HFFc6 (cell line): ENCODE measurements at places on chromosomes 1 and 21. TPM values are rescaled to one million over a fixed set of nuclear protein-coding genes. Genes with fewer than 3 reads are reported as not detected.

Gene CFAP45
- total RNA-seq = 1.3 to 1.7 TPM (median 1.4 TPM) in 3 replicates

Gene SCAF4
- 19.3 to 28.4 TPM (median 25.7 TPM) in 3 replicates for total RNA-seq

Gene C8B
- total RNA-seq = not detected in 3 replicates

Gene LCE2A
- 2.9 to 20.1 TPM (median 14.9 TPM) in 3 replicates for total RNA-seq

Gene EPHA2
- total RNA-seq = 83.9 to 108 TPM (median 91.9 TPM) in 3 replicates

Gene CYP4X1
- not detected in 2 replicates for total RNA-seq

Gene CCDC24
- total RNA-seq = 6.8 to 7.1 TPM (median 6.9 TPM) in 3 replicates

DNA sequence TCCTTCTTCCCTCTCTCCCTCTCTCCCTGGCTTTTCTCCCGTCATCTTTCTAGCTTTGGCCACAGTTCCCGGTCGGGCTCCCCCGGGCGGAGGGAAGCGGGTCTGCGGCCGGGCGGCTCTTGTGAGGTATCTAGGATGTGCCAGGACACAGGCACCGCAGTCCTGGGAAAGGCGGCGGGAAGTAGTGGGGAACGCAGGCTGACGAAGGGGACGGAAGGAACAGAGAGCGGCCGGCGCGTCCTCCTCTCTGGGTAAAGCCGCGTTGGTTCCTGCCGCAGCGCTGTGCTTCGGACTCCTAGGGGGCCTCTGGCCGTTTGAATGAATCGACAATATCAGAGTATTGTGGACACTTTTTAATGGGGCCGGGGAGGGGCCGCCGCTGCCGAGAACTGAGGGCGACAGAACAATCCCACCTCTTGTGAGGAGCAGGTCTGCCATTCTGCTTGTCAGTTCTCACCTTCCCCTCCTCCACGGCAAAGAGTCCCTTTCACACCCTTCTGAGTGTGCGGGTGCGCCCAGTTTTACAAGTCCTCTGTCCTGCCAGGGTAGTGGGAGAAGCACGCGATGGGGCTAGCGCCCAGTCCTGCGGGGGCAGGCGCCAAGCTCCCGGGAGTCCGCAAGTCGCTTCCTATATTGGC, 1.2 kb upstream of the LHX9 start:
- peak; percentile 85 for DNase-seq

GRCh38 chr21:21003701-21004100, 5.5 kb downstream of the NCAM2 start:
- peak; percentile 47 for DNase-seq

- DNase-seq = no peak
Observed at GRCh38 chr1:54456921-54457529, 50.8 kb upstream of the SSBP3 start.

- DNase-seq = no peak
Observed at GRCh38 chr1:48251323-48251722, 28.8 kb downstream of the SLC5A9 start.

DNA sequence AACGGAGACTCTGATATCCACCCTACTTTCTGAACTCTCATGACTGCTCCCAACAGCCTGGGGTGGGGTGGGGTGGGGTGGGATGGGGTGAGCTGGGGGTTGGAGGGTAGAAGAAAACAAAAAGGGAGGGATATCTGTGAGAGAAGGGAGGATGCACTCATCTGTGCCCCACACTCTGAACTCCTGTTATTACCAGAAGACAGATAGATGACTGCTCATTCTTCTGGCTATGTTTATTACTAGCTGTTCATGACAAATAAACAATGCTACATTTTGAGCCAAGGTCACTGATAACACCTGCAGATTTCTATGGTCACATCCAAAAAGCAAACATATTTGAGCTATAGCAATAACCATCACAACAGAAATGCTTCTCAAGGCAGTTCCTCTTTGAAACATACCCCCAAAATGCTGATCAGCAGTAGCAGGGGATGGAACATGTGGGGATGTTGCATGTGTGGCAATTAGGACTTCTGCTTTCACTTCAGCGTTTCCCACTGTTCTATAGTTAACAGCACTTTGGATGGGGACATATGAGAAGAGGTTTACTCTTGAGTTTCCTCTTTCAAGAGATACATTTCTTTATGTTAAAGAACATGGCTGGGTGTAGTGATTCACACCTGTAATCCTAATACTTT, 43.3 kb downstream of the GPR3 start:
- no peak for DNase-seq

DNA sequence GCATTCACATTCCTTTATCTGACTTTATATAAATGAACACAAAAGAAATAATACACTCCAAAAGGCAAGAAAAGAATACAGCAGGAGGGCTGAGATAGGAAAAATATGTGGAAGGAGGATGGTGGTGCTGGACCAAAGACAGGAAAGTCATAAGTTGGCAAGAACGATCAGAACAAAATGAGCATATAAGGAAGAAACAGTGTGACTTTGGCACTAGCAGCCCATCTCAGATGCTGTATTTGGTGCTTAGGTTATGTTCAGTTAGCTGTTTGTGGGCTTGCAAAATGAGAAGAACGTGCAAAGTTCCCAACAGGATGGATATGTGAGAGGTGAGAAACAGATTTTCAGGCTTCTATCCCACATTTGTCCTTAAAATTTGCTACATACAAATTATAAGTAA, 719.8 kb upstream of the ADGRL4 start:
- no peak for DNase-seq

DNA sequence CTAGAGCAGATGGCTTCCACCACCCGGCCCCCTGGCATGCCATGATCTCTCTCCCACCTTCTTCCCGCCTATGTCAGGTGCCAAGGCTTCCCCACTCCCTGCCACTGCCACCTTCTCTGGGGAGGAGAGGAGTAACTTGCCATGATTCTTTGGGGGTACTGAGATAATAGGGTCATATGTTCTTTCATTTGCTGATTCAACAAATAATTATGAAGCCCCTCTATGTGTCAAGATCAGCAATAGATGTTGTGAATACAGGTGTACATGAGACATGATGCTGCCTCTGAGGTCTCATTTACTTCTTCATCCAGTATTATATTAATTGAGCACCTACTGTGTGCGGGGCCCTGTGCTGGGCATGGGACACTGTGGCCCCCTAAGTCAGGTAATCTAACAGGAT, 6.0 kb upstream of the VWA5B1 start:
- DNase-seq = no peak

DNA sequence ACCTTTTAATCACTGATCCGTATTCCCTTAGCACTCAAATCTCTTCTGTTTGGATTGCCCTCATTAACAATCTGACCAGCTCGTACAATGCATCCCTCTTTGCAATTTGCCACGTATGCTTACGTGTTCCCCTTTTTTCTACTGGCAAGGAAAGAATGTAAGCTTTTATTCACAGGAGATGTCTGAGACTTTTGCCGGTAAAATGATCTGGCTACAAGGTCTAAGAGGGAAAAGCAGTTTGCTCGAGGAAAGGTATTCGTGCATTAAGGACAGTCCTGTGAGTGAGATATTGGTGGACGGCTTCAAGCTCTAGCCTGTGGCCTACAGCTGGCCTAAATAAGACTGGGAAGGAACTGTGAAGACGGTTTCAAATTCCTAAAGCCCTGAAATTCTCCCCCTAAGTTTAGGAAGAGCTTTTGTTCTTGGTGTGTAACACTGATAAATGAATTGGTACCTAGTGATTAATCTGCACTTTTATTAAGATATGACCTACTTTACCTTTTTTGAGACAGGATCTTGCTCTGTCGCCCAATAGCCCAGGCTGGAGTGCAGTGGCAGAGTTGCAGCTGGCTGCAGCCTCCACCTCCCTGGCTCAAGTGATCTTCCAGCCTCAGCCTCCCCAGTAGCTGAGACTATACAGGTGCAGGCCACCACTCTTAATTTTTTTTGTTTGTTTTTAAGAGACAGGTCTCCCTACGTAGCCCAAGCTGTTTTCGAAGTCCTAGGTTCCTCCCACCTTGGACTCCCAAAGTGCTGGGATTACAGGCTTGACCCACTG, 895 bp upstream of the UBR4 start:
- peak; percentile 9 for DNase-seq

DNA sequence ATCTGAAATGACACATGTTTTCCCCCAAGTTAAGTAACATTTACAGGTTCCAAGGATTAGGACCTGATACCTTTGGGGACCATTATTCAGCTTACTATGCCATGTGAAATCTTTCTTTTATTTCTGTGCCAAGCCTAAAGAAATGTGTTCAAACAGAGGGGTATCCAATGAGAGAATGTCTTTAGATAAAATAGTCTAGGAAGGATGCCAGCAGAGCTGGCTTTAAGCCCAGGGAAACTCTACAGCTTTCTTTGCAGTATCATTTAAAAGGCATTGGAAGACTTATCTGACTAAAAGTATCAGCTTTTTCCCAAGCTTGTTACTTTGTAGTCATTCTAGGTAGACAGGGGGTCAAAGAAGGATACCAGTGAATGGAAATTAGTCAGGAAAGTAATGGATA, 860.4 kb downstream of the PLA2G4A start:
- peak; percentile 46 for DNase-seq

DNA sequence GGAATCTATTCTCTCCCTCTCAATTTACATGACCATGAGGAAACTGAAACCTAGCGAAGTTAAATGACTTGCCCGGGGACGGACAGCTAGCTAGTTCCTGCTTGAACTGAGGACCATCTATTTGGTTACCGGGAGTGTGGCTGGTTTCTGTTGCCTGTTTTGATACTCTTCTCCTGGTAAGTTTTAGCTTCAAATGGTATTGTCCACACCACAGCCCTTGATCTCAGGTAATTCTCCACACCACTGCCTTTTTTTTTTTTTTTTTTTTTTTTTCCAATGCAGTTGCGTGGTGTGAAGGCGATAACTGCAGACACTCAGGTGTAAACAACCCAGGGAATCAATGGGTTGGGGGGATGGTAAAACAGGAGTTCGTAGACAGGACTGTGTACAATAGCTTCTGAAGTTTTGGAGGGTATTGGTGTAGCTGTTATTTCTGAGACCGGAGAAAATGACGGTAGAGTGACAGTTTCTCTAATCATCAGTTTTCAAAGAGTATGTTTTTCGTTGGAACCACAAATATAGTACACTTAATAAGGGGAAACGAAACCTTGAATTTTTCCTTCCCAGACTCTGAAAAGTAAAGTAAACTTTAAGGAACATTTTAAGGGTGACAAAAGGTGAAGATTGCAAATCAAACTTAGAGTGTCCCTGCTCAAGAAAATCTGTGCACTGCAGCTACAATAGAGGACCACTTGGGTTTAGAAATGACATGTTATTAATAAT, 125.3 kb upstream of the CACYBP start:
- no peak for DNase-seq

DNA sequence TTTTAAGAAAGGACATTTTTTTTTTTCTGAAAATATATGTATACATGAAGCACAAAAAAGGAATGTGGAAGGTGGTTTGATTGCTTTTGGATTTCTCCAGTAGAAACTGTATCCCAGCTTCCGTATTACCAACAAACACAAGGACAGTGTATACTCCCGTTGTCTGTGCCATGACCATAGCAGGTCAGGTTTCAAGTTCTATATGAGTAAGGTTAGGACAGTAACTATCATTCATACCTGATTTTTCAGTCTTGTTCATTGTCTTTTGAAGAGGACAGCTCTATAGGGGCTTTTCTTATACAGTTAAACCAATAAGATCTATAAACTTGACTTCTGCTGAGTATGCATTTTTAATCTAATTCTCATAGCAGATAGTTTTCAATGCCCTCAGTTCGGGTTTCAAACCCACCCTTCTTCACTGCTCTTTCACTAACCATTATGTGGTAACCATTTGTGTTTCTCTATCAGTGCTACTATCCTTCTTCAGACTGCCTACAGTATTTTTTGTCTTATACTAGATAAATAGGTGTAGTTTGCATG, 19.6 kb downstream of the UBAP2L start:
- DNase-seq = no peak

DNA sequence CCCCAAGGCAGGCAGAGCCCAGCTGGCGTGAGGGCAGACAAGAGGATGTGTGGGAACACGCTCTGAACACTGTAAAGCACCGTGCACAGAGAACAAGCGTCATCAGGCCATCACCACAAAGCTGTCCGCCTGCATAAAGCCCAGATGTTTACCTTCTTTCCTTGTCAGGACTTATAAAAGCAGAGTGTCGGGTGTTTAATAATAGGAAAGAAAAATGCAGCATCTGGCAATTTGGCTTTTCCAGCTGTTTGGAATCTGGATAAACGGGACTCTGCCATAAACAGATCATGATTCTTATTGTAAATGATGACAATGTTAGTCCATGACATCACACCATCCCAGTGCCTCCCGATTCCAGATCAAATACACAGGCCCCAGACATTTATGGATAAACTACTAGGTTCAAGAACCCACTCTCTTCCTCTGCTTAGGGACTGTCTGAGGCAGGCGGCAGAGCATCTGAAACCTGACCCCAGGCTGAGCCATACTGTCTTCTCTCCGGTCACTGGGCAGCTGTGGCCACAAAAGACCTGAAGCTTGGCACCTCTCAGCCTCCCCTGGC, 4.2 kb downstream of the GLIS1 start:
- DNase-seq = peak; percentile 57

- no peak for DNase-seq
Observed at GRCh38 chr1:208141610-208142192, 102.5 kb downstream of the PLXNA2 start.

DNA sequence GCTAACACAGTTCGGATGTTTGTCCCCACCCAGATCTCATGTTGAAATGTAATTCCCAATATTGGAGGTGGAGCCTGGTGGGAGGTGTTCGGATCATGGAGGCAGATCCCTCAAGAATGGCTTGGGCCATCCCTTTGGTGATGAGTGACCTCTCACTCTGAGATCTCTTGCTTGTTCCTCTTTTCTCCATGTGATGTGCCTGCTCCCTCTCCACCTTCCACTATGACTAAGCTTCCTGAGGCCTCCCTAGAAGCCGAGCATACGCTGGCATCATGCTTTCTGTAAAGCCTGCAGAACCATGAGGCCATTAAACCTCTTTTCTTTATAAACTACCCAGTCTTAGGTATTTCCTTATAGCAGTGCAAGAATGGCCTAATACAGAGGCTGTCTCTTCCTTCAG, 8.1 kb upstream of the PLA2G5 start:
- no peak for DNase-seq

- no peak for DNase-seq
Observed at GRCh38 chr1:169078163-169078883, 28.2 kb upstream of the ATP1B1 start.

- no peak for DNase-seq
Observed at GRCh38 chr1:1921901-1922701, 3.0 kb upstream of the TMEM52 start.

- no peak for DNase-seq
Observed at GRCh38 chr1:17682400-17682799, 72.7 kb upstream of the ACTL8 start.

DNA sequence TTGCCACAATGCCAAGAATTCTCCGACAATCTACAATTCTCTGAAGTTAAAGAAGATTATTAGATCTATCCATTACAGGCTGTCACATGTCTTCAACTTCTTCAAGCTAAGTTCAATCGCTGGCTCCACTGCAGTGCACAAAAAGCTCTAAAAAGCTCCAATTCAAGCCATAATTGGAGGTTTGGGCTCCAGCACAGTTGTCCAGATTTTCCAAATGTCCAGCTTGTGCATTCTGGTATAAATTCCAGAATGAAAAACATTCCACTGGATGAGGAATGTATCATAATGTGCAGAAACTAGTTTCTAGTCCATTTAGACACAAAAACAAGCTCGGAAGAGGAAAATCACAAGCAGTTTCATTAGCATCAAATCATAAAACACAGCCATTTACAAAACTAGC, 138.6 kb downstream of the NRIP1 start:
- DNase-seq = no peak

GRCh38 chr1:28577738-28578536, 14.1 kb upstream of the RAB42 start:
- no peak for DNase-seq
